ENCODE measurements at places on chromosomes 3 and 15.

DNA sequence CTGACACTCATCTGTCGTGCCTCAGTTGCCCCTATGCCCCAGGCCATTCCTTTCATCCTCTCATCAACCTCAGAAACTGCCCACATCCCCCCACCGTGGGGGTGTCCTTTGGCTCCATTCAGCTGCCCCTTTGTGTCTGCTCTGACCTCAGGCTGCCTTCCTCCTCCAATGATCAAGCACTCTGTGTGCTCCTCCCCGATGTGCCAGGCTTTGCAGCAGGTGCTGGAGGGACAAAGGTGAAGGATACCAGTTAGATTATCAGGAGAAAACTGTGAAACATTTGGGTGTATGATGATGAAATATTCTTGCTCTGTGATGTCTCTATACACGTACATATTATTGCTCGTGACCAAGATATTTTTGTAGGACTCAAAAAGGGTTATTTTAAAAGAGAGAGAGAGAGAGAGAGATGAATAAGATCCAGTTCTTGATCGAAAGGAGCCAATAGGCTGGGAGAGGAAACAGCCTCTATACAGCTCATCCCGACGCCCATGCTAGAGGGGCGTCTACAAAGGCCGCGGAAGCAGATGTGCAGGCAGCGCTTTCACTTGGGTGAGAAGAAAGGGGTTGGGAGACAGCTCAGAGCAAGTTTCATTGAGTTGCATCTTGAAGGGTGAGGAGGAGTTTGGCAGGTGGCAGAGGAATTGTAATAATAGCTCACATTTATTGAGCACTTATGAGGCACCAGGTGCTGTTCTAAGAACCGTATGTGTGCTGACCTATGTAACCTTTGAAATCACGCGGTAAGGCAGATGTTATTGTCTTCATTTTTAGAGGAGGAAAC is 28.3 kb upstream of the ADCY5 start:
- no peak for DNase-seq

DNA sequence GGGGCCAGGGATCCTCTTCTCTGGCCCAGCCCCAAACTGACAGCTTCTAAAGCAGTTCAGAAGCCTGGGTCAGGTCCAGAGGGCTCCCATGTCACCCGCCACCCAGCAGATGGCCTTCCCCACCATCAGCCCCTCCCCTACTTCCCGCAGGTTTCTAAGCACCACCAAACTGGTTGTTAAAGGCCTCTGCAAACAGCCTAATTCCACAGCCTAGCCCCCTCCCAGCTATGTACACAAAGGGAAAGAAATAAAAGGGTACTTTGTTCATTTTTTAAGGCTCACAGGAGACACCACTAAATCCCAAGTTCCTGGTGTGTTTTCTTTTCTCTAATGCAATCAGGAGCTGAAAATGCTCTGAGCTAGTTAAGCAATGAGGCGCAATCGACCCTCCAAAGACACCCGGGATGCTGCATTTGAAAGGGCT is 30.6 kb downstream of the PLCH1 start:
- no peak for DNase-seq

DNA sequence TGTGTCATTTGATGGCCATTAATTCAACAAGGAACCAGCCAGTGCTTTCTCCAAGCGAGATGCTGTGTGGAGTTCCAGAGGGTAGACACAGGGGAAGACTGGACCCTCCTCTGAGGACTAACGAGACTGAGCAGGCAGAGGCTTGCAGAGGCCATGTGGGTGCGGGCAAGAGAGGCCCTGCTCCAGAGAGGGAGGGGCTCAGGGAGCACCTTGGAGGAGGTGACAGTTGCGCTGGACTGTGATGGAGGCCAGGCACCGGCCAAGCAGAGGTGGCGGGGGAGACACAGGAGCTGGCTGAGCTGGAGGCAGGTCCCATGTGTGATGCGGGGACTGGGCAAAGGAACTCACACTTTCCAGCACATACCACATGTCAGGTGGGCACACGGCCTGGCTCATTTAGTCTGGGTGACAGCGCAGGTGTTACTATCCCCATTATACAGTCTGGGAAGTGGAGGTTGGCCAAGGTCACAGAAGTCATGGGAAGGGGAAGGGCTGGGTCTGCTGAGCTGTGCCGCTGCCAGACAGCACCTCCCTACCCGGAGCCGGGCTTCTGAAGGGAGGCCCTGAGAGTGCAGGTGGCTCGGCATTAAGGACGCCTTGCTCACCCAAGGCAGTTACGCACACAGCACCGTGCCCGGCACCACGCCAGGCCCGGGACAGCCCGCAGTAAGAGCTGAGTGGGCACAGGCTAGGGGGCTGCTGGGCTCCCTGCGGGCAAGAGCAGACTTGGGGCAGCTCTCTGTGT is 3.7 kb downstream of the MELTF start:
- DNase-seq = no peak

DNA sequence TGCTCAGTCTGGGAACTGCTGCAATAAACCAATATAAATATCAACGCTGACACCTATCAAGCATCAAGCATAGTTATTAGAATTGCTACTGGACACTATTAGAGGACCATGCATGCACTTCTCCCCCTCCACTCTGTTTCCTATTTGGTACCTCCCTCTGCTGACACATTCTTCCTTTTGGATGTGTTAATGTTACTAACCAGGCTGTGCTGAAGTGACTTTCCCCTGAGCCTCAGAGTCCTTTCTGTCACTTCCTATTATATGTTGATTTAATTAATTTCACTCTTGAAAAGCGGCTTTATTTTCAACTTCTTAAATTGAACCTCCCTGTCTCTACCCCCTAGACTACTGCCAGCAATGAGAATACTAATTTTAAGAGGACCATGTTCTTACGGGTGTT is 379.1 kb downstream of the MCTP2 start:
- no peak for DNase-seq

GRCh38 chr3:126711121-126711760 is 7.2 kb downstream of the CHCHD6 start:
- DNase-seq = no peak

DNA sequence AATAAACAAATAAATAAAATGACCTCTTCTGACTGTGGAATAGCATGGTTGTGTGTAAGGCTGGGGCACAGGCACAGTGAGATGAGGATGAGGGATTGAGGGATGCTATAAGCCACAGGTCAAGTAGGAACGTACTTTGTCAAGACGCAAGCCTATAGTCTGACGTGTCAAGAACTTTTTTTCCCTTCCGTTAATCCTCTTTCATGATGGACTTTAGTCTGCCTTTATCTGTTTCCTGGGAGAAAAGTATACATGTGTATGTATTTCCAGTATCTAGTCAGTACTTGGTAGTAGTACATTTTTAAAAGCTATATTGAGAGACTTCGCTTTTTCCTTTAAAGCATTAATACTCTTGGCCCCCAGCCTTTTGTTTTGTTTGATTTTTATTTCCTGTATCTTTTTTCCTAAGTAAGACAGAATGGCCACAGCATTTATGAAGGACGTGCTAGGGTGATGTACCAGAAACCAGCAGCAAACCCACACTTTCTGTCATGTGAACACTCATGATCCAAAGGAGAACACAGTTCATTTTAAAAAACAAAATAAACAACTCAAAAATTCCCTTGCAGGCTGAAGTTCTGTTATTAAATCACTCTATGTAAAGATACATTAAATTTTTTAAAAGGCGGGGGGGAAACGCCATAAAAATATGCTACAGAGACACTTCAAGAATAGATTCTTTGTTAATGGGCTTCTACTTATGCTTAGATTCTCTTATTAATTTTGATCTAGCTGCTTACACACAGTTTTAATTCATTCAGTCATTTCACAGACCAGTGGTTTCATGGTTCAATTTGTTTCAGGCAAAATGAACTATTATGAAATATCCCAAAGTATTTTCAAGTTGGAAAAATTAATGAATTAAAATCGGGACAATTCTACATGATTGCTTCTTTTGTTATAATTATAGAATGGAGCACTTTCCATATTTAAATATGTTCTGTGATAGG is 114.7 kb downstream of the SNRK start:
- DNase-seq = no peak

GRCh38 chr3:50625231-50626182 is 8.6 kb downstream of the MAPKAPK3 start:
- no peak for DNase-seq

- DNase-seq = no peak
These were observed 60.7 kb downstream of the FSIP1 start for GRCh38 chr15:39721893-39722292.

GRCh38 chr3:169661361-169662131 is 2.0 kb downstream of the MECOM start:
- no peak for DNase-seq

GRCh38 chr3:112973325-112974177 is 1.4 kb downstream of the CD200R1 start:
- no peak for DNase-seq

- no peak for DNase-seq
These were observed 16.1 kb downstream of the C3orf22 start for GRCh38 chr3:126542340-126543241.

GRCh38 chr3:40690749-40691451 is 166.1 kb downstream of the ZNF621 start:
- no peak for DNase-seq

- peak; percentile 34 for DNase-seq
These were observed 90.2 kb downstream of the GHSR start for GRCh38 chr3:172357850-172358754.

GRCh38 chr15:35465783-35466182 is 80.2 kb downstream of the DPH6 start:
- DNase-seq = no peak

DNA sequence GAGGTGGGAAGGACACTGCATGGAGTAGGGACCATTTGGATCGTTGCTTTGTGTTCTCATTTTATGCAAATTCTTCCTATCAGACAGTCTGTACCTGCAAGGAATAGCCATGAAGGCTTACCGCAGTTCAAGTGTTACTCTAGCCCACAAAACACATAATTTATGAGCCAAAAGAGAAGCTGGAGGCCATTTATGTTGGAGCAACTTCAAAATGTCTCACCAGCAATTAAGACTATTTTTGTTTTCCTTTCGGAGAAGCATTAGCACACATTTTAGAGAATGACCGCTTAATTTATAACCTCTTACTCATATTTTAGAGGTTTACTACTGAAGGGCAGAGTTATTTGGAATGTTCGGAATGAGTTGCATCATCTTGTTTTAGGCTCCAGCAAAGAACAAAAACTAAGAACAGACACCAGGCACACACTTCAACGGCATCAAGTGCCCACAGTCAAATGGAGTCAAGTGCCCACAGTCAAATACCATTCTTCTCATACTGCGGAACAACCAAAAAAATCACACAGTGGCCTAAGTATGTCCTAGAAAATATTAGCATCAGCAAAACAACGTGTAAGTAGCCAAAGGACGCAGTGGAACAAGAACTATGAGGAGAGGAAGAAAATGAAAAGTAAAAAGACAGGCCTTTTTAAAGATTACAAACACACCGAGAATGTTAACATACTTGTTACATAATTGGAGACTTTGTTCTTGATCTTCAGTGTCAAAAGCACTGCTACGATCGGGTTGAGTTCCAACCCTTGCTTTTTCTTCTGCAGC is 17.5 kb upstream of the GOLGA8J start:
- peak; percentile 78 for DNase-seq
